ENCODE measurements at places on chromosomes 11 and 22.

DNA sequence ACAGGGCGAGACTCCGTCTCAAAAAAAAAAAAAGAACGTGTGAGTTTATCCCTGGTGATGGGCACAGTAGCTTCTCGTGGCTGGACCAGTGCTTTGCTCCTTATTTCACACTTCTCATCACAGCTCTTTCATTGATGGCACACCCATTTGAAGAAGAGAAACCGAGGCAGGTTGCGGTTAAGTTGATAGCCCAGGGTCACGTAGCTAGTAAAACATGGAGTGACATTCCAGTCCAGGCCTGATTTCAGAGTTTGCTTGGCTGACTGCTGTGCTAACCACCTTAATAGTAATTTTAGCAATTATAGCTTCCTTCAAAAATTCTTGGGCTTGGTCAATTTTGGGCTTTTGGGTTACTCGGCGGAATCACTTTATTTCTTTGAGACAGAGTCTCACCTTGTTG lies 25.8 kb downstream of the AP2A2 start:
- DNase-seq, result no peak

GRCh38 chr11:3855808-3856491 lies 486 bp downstream of the STIM1 start:
- peak; percentile 52 for DNase-seq

DNA sequence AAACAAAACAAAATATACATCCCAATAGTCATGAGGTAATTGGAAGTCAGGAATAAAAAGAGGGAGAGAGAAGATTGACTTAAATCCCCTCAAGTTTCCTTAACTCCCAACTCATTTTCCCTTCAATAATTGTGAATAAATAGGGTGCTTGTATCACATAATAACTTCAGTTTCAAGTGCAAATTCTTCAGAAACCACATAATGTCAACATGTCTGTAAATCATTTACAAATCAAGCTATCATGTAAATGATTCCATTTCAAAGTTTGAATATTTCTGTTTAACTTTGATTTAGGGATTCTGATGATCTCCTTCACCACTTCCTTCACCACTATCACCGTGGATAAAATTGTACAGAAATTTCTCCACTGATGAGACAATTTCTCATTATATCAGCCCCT lies 23.2 kb downstream of the CASP5 start:
- no peak for DNase-seq

DNA sequence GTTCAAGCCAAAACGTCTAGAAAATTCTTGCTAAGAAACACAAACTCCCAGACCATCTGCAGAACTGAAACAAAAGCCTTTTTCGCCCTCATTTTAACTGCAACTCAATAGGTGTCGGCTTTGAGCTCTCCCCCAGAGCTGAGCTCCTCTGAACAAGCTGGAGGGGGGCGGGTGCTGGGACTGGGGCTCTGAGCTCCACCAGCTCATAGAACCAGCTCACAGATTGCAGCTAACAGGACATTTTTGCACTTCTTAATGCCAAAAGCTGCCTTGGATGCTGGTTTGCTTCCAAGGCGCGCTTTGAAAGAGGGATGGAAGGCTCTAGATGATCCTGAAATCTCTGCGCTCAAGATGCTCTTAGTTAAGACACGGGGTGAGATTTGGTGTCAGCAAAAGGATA lies 6.0 kb upstream of the YWHAH start:
- DNase-seq, result no peak

- peak; percentile 93 for DNase-seq
These were observed 2.0 kb downstream of the MYH9 start for GRCh38 chr22:36385491-36386350.

GRCh38 chr11:125588505-125588904 lies 4.1 kb upstream of the STT3A start:
- DNase-seq, result no peak
